Body of pancreas (tissue), 4 donors: ENCODE measurements at places on chromosomes 6 and 20. TPM values are rescaled to one million over a fixed set of nuclear protein-coding genes. Genes with fewer than 3 reads are reported as not detected.

Gene TLDC2
- not detected for total RNA-seq

Gene HLA-DRA
- 20.1 TPM for total RNA-seq

Gene RPS21
- 656 TPM for total RNA-seq

Gene GPANK1
- 8.9 TPM for total RNA-seq

Gene MACROD2
- total RNA-seq = 21.8 TPM

GRCh38 chr20:25005661-25006060 lies 13.1 kb upstream of the APMAP start:
- peak; percentile 3 for DNase-seq

DNA sequence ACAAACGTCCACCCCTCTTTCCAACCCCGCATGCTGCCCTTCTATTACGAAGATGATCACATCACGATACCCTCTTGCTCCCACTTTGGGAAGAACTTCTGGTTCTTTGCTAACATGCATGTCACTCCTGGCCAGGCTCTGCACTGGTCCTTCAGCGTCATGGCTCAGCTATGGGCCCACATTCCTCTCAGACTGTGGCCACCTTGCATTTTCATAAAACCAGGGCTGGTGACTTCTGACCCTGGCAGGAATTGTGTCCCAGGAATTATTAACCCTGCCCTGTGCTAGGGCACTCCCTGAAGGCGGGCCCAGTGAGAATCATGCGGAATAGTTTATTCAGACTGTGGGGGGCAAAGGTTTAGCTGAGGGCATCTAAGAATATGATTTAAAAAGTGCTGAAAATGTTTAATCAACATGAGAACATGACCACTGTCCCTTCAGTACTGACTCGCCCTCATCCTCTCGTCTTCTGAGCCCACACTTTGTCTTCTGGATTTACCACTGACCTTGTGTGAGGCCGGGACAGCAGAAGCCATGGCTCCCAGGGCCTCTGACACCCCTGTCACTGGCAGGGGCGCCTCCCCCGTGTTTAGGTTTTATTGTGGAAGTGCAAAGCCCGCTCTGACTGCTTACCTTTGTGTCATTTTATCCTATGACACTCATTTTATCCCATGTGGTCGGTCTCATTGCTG lies 38.1 kb upstream of the THBS2 start:
- no peak for DNase-seq

GRCh38 chr6:163485388-163485851 lies 70.9 kb downstream of the QKI start:
- DNase-seq = no peak

- DNase-seq = no peak
These were observed 92.6 kb upstream of the SLC22A23 start for GRCh38 chr6:3549314-3549940.

DNA sequence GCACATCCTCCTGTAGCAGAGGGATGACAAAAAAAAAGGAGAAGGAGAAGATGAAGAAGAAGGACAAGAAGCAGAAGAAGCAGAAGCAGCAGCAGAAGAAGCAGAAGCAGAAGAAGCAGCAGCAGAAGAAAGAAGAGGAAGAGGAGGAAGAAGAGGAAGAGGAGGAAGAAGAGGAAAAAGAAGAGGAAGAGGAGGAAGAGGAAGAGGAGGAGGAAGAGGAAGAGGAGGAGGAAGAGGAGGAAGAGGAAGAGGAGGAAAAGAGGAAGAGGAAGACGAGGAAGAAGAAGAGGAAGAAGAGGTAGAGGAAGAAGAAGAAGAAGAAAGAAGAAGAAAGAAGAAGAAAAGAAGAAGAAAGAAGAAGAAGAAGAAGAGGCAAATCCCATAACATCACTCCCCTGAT lies 35.0 kb upstream of the AHI1 start:
- DNase-seq = no peak

DNA sequence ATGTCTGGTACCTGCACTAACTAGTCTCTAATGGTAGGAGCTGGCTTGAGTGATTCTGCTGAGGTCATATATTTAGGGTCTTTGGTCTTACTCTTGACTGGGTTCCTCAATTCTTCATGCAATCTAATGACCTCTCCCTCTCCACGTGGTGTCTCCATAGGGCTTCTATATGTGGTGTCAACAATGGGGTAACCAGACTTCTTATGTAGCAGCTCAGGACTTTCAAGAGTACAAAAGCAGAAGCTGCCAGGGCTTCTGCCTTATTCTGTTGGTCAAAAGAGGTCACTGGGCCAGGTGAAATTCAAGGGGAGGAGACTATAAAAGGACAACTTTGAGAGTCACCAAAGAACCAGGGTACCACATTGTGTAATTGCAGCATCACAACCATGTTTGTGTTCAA lies 54.3 kb downstream of the NUS1 start:
- no peak for DNase-seq

DNA sequence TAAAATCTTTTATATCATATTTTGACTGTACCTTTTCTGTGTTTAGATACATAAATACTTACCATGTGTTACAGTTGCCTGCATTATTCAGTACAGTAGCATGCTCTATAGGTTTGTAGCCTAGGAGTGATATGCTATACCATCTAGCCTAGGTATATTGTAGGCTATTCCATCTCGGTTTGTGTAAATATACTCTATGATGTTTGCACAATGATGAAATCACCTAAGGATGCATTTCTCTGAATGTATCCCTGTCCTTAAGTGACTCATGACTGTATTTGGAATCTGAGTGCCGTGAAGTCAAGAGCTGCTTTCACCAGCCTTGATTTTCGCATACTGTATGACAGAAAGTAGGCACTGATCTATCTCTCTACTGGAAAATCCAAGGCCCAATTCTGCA lies 129.9 kb downstream of the UTRN start:
- DNase-seq = no peak

DNA sequence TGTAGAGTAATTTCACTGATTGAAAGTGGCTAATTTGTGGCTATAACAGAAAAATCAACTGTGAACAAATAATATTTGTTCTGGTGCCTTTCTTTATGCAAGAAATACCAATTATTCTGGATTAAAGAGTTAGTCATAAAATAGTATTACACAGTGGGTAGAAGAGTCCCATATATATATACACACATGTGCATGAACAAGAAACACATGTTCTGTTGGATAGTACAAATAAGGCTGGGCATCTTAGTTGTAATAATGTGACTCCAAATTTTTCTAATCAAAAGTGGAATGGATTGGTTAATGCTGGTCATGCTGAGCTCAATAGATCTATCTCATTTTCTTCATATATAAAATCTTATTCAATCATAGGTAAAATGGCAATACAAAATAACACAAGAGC lies 179.4 kb downstream of the OGFRL1 start:
- no peak for DNase-seq

GRCh38 chr6:113464960-113465359 lies 392.2 kb upstream of the MARCKS start:
- no peak for DNase-seq

DNA sequence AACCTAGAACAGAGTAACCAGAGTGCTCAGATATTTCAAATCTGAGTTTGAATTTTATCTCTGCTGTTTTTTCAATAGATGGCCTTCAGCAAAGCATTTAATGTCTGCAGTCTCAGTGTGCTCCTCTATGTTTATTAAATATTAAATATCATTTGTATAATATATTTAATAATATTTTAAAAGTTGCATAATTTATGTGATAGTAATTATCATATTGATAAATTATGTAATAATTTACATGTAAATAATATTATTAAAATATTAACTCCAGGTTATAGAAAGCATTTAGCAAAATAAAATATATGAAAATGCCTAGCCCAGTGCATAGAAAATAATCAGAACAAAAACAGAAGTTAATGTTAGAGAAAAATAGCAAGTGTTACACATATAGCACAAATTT lies 930.0 kb upstream of the SLC35B3 start:
- DNase-seq = no peak

DNA sequence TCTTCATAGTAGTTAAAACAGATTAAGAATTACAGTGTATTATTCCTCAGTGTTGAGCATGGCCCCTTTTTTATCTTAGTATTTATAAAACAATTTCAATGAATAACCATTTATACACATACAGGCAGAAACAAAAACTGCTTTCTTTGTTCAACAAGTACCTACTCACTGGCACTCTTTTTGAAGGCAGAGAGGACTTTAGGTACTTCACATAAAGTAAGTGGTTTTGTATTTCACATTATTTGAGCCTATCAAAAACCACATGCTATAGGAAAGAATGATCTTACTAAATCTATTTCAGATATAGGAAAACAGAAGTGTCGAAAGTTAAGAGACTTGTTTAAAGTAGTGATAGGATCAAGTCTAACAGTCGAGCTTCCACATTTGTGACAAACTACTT lies 73.8 kb downstream of the PRKN start:
- DNase-seq = no peak

- DNase-seq = peak; percentile 83
These were observed 2.7 kb downstream of the L3MBTL3 start for GRCh38 chr6:130020907-130021629.

DNA sequence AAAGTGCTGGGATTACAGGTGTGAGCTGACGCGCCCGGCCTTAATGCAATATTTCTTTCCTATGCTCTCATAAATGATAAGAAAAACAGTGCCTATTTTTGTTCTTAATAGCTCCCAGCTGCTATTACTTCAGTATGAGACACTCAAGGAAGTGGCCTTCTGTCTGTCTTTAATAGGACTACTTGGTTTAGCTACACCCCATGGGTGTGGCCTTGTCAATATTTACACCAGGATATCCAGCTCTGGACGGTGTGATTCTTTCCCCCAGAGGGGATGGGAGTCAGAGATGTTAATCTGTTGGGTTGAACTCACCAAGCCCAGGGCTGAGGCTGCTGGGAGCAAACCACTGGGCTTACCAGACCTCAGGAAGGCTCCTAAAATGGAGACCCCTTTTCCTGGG lies 134.2 kb downstream of the CEP57L1 start:
- DNase-seq = no peak

DNA sequence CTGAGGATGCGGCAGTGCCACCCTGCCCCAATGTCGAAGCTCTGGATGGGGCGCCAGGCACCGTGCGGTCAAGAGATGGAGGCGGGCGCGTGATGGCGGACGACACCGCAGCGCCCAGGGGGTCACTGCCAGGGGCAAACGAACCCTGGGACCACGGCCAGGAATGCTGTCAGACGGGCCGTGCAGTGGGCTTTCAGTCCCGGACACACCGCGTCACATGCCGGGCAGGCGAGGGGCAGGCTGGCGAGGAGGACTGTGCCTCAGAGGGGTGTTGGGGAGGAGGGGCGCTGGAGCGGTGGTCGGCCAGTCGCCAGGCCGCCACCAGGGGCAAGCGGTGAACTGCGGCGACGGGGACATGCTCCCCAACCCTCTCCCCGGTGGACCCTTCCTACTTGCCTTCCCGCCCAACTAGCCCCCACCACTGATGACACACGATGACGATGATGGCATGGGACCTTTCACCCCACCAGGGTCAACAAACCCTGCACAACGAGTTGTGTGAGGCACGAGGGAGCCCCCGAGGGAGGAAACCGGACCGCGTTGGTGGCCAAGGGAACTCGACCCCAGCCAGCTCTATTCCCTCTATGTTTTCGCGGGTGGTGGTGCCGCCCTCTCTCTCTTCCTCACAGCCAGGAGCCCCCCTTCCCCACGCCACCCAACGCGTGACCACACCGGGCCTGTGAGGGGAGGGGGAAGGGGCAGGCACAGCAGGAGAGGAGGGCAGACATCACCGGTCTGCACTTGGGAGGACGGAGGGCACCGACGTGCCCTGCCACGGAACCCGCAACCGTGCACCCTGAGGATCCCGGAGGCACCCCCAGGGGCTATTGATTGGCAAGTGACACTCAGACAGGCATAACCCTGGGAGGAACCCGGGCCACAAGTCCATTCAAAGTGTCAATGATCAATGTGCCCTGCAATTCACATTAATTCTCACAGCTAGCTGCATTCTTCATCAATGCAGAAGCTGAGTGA lies 1960.9 kb upstream of the DEFB115 start:
- no peak for DNase-seq

- peak; percentile 19 for DNase-seq
These were observed 337.4 kb upstream of the PRDM1 start for GRCh38 chr6:105748737-105749161.

DNA sequence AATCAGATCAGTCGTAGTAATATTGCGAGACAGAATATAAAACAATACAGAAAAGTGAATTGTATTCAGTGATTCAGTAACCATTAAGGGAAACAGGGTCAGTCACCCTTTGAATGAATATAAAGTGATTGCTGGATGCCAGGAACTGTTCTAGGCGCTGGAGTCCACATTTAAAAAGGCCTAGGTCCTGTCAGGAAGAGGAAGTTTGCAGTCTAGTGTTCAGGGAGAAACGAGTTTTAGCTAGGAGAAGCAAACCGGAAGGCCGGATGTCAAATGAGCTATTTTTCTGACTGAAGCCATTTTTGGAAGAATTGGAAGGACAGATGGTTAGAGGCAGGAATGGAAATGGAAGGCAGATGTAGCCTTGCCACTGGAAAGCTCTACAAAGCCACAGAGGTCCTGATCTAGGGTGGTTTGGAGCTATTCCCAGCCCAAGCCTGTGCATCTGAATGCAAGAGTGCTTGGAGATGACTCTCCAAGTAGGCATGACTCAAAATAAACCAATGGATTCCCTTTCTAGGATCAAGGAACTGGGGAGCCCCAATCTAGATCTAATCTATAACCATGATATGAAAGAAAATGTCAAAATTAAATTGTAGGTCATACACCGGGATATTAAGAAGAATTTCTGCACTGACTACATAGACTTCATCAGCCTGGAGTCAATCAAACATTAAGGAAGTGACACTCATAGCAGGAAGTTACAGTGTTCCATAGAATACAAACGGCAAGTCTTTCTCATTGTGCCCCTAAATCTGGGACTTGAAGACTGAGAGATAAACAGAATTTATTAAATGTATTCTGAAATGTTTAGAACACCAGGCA lies 36.8 kb upstream of the CDKAL1 start:
- DNase-seq = no peak

GRCh38 chr6:163603395-163603794 lies 188.9 kb downstream of the QKI start:
- no peak for DNase-seq

- DNase-seq = no peak
These were observed 881 bp upstream of the AIG1 start for GRCh38 chr6:143059663-143060353.

GRCh38 chr20:52552181-52552872 lies 360.7 kb upstream of the ZFP64 start:
- DNase-seq = no peak

DNA sequence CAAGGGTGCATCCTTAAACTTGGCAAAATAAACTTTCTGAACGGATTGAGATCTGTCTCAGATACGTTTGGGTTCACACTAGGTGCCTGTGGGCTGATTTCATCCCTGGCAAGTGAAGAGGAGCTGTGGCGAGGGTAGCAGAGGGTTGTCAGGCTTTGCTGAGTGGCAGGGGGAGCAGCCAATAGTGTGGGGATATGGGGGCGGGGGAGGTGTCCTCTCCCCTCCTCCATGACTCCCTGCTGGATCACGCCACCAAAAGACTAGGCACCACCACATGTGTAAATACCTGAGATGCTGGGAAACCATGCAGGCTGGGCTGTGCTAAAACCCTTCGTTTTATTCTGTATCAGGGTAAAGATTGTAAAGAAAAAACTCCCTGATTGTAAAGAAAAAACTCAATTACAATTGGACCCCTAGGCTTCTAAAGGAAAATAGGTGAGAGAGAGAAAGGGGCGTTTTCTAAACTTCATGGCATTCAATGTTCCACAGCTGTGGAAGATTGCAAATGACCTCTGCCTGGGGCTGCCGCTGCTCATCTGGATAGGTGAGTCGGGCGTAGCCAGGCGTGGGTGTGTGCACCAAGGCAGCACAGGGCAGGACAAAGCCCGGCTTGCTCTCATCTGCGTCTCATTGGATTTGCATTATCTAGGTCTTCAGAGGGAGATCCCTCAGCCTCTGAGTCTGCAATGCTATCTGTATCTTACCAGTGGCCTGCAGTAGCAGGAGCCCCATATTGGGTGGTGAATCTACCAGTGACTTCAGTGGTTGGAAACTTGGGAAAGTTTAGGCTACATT lies 26.9 kb upstream of the ADTRP start:
- no peak for DNase-seq
